ENCODE measurements at places on chromosomes 12 and 14.

- DNase-seq: no peak
Observed at GRCh38 chr14:105272623-105273022, 24.3 kb downstream of the BTBD6 start.

GRCh38 chr14:44741431-44741830, 220.3 kb downstream of the KLHL28 start:
- DNase-seq: no peak

- no peak for DNase-seq
Observed at GRCh38 chr14:98236314-98236713, 1035.7 kb downstream of the BCL11B start.

DNA sequence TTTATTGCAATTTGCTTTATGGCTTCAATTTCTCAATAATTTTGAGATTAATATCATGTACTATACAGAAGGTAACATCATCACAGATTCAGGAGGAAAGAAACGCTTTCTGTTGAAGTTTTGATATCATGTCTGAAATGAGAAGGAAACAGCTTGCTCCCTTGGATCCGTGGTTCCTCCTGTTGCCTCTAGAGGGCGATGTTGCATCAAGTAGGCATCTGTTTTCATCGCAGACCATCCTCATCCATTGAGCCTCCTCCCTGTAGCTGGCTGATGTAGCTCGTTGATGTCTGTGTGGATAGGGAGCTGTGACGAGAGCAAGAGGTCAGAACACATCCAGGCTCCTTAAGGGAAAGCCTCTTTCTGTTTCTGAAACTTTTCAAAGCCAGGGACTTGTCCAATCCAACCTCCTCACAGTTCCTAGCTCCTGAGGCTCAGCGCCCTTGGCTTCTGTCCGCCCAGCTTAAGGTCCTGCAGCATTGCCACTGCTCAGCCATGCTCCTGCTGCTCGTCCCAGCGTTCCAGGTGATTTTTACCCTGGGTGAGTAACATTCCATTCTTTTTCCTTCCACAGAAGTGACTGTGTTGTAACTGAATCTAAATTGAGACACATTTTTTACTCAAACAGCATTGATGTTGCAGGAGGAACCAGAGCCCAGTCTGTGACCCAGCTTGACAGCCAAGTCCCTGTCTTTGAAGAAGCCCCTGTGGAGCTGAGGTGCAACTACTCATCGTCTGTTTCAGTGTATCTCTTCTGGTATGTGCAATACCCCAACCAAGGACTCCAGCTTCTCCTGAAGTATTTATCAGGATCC, 304.8 kb upstream of the OR4E1 start:
- DNase-seq: peak; percentile 39

DNA sequence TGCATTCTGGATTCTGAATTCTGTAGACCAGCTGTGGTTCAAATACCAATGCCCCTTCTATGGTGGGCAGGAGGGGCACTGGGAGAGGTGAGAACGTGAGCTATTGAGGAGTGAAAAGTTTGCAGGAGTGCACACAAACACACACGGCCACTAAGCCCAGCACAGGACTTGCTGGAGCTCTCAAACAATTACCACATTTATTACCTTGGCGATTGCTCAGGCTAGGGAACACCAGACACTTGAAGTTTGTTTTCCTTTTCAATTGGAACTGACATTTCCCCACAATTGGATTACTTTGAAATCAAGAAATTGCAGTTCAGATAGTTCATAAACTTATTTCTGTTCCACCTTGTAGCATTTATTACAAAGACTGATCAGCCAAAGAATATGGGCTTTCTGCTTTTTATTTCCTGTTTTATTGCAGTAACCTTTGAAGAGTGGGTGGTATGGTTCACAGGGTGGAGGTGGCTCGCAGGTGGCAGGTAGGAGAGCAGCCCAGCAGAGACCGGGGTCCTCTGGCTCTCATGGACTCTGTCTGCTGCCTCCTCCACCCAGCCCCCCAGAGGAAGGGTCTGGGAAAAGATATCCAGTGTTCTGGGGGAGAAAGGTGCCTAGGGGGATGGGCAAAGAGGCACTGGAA, 429.8 kb upstream of the CCDC196 start:
- no peak for DNase-seq

- DNase-seq: no peak
Observed at GRCh38 chr12:27979145-27979544, 6.6 kb upstream of the PTHLH start.
